ENCODE measurements at places on chromosomes 2 and 18.

- no peak for DNase-seq
These were observed 184.1 kb upstream of the ARL4C start for GRCh38 chr2:234680688-234681619.

DNA sequence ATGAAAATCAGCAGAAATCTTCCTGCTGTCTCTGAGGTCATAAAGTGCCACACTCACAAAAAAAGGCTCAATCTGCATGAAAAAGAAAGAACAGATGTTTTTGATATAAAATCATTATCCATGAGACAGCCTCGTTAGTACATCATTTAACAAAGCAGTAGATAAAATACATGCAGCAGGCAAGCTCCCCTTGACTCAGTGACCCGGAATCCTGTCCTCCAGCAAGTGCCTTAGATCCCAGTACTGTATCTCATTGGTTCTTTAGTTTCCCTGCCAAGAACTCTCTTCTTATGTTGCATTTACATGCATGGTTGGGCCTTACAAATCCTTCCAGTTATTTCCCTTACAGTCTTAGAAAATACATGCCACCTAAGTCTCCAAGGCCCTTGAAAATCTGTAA is 148.9 kb upstream of the CCDC195 start:
- DNase-seq: no peak

GRCh38 chr2:109403841-109404201 is 209.9 kb downstream of the SEPTIN10 start:
- no peak for DNase-seq

DNA sequence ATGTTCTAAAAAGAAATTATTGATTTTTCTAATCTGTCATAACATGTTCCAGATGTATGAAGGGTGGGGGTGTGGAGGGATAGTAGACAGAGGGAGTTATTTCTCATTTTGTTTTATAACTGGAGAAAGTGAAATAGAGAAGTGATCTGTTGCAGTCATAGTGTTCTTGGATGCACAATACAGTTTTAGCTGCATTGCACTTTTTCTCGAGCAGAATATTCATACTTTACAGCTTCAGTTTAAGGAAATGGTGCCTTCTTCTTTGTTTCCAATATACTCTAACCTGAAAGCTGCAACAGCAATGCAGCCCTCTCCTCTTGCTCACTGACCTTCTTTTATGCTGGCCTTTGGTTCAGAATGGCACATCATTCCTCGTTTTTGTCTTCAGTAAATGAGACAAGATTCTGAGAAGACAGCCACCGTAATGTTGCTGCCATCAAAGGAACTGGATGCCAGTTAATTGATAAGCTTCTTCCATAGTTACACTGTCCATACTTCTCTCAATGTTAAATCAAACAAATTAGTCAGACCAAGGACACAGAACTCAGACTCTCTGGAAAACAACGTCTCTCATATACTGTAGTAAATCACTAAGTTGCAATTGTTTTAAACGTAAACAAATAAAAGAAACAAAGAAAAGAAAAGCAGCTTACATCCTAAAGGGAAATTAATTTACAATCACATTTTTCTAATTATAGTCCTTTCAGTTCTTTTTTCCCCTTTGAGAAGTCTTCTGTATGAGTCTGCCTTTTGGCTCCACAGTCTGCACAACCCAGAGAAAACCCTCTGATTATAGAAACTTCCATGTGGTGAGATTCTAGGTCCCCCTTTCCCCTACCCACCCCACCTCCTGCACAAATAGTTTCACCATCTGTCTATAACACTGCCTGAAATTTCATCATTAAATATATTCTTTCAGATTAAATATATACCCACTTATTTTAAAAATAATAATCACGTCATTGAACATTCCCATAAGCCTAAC is 97.4 kb upstream of the UGP2 start:
- no peak for DNase-seq

- no peak for DNase-seq
These were observed 1.8 kb downstream of the SLC5A7 start for GRCh38 chr2:107988108-107988507.

DNA sequence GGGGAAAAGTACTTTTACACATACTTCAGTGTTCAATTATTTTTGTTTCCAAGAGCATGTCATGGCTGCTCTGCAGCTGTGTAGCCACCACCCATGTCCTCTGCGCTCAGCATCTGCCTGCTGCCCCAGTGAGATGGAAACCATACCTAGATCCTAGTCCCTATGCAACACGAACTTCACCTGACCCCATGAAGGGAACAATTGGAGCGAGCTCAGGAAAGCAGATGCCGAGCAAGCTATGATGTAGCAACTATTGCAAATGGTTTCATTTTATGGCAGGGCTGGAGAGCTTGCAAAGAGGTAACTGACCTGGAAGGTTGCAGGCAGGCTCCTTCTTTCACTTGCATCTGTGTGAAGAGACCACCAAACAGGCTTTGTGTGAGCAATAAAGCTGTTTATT is 1.3 kb upstream of the CCDC141 start:
- DNase-seq: no peak

- DNase-seq: peak; percentile 52
These were observed 9.3 kb upstream of the THADA start for GRCh38 chr2:43605079-43605655.

DNA sequence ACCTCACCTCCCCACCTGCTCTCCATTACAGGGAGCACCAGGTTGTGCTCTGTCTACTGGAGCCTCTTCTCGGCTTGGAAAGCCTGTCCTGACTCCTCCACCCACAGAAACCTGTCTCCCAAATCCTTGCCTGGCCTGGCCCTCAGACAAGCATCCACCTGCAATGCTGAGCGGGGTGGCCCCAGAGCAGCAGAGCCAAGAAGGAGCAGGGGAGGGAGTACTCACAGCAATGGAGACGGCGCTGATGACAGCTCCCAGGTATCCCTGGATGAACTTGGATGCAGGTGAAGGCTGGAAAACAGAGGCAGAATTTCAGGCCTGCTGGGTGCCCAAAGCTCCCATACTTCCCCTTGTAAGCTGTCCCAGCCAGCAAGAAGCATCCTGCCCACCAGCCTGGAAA is 72.8 kb downstream of the SFXN5 start:
- no peak for DNase-seq

GRCh38 chr2:169203952-169204351 is 134.6 kb downstream of the DHRS9 start:
- DNase-seq: no peak

GRCh38 chr2:85862426-85862825 is 26.4 kb downstream of the ST3GAL5 start:
- DNase-seq: peak; percentile 79

DNA sequence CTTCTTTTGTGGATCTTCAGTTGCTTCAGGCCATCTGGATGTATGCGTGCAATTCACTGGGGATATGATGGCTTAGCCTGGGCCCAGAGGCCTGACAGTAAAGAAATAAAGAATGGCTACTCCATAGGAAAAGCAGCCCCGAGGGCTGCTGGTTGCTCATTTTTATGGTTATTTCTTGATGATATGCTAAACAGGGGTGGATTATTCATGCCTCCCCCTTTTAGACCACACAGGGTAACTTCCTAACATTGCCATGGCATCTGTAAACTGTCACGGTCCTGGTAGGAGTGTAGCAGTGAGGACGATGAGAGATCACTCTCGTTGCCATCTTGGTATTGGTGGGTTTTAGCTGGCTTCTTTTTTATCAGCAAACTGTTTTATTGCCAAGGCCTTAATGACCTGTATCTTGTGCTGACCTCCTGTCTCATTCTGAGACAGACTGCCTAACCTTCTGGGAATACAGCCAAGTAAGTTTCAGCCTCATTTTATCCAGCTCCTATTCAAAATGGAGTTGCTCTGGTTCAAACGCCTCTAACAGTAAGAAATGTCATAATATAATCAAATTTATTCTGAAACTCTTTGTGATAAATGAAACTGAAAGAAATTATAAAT is 60.5 kb downstream of the DSEL start:
- no peak for DNase-seq

DNA sequence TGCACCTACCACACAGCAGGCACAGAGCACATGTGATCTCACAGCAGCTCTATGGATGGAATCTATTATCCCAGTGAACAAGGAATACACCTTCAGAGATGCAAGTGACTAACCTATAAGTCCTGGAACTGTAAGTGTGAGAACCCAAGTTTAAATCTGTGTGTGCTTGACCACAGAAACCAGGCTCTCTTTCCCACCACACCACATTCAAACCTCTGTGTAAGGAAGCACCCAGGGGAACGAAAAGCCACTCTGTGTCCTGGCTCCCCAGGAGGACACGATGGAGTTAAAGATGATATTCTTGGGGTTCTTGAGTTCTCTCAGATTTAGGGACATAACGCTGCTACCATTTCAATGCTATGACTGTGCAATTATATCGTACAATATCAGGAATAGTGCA is 38.9 kb downstream of the TTR start:
- no peak for DNase-seq

DNA sequence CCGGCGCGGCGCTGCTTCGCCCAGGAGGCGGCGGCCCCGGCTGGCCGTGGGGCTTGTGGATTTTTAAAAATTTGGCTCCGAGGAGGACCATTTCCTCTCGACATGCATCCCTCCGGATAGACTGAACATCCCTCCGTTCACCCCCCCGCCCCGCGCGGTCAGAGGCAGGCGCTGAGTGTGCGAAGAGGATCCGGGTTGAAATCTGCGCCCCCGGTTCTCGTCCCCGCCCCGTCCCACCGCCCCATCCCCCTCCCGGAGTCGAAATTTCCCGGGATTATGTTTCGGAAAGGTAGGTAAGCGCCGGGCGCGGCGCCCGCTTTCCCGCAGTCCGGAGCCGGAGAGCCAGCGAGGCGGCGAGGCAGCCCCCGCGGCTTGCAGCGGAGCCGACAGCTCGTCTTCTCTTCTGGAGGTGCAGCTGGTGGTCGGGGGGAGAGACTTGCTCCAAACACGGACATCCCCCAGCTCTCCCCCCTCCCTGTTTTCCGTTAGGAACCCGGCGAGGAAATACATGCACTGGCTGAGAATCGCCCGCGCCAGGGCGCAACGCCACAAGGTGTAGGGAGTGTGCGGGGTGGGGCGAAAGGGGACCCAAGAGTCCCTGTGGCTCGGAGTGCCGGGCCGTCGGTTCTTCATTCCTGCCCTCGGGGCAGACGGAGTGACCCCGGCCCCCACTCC is at the start of gene PRKCE:
Gene PRKCE, plus strand, starts transcription at position 261 of the 675 bp plus-strand sequence.
- DNase-seq: peak; percentile 52

DNA sequence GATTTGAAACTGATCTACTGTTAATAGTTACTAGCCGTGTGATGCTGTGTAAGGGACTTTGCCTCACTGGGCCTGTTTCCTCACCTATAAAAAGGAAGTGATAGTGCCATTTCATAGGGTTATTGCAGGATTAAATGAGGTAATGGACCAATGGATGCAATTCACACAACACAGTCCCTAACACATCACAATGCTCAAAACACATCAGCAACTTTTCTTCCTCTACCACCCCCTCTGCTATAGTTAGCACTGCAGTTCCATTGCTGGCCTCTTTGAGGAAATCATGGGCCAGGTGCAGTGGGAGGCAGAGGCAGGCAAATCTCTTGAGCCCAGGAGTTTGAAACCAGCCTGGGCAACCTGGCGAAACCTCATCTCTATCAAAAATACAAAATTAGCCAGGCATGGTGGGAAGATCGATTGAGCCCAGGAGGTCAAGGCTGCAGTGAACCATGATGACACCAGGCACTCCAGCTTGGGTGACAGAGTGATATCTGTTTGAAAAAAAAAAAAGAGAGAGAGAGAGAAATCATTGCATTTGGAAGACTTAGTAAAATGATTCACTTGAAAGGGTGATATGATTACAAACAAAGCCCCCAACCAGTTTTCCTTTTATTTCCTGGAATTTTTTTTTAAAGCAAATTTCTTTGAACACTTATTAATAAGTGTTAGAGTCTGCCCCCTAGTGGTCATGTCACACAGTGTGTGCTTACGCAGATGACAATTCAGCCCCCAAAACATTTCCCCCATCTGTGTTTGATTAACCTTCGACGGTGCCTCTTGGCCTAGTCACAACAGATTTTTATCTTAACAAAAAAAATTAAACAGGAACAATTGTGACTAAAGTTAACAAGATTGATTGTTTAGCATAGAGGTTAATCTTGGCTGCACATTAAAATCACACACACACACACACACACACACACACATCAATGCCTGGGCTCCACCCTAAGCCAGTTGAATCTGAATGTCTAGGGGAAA is 88.6 kb upstream of the BCL11A start:
- peak; percentile 67 for DNase-seq

- no peak for DNase-seq
These were observed 156.8 kb upstream of the UNC80 start for GRCh38 chr2:209614690-209615369.

- DNase-seq: no peak
These were observed 30.5 kb upstream of the ITGAV start for GRCh38 chr2:186559370-186559769.

- no peak for DNase-seq
These were observed 163.5 kb downstream of the GLI2 start for GRCh38 chr2:120898961-120899750.

GRCh38 chr2:158599609-158600008 is 142.9 kb downstream of the PKP4 start:
- DNase-seq: no peak

- DNase-seq: no peak
These were observed 154.9 kb upstream of the EPHA4 start for GRCh38 chr2:221726894-221727513.

DNA sequence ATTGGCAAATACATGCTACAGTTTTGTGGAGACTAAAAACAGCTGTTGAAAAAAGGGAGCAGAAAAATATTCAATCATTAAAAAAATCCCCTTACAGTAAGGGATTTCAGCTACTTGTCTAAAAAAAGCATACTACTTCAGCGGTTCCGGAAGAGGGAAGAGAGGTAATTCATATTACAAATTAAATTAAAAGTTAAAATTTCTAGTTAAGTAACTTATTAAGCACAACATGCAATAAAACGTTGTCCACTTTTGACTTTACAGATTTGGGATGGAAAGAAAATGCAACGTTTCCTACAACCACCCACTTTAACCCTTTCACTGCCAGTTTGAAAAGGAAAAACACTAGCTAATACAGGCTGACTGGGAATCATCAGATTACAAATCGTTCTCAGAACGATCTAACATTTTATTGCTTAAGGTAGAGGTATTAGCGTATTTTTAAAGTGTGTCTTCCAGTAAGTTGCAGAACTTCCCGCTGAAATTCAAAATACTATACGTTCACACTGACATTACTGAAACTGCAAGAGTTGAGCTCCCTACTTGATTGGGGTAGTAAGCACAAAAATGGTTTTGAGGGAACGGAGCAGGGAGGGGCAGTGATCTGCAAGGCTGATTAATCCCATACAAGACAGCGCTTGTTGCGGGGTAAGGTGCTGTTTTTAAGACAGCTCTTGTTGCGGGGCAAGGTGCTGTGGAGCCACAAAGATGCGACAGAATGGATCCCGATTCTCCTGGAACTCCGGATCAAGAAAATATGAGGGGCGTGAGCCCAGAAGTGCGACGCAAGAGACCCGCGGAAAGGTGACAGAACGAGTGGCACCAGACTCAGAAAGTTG is 743 bp downstream of the HADHA start:
- DNase-seq: no peak

DNA sequence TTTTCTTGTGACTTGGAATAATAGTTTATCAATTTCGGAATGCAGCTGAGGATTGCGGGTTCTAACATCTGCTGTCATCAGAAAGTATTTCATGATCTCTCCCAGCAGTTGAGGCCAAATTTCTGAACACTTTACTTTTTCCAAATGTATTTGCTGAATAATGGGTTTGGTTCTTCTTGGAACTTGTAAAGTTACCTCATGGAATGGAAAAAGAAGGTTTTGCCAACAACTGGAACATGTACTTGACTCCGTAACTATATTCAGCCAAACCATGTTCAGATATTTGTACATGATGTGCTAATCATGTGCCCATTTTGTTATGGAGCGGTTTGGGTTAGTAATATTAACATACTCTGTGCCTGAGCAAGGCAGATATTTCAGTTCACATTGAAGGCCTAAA is 119.6 kb downstream of the LCLAT1 start:
- DNase-seq: no peak

GRCh38 chr2:176117823-176118371 is 1.3 kb downstream of the HOXD10 start:
- no peak for DNase-seq

- DNase-seq: no peak
These were observed 1853.6 kb upstream of the LRRTM1 start for GRCh38 chr2:82158150-82158549.
